Effector CD4-positive, alpha-beta T cell (primary cell): ENCODE measurements at places on chromosomes 2 and 18.

DNA sequence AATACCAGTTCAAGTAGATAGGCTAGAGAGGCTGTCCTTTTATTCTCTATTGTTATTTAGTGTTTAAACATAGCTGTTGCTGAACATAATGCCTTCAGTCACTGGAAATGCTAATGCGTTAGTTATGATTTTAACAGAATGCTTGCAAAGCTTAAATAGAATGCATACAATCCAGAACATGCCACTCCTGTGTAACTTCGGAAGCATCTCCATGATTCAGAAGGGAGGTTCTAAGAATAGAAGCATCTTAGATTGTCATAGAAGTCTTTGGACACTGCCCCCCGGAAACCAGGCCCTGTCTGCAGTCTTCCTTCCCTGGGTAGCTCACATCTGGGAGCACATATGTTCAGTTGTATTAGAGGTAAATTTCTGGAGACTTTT lies 73.2 kb downstream of the ZNF532 start:
- DNase-seq = no peak

DNA sequence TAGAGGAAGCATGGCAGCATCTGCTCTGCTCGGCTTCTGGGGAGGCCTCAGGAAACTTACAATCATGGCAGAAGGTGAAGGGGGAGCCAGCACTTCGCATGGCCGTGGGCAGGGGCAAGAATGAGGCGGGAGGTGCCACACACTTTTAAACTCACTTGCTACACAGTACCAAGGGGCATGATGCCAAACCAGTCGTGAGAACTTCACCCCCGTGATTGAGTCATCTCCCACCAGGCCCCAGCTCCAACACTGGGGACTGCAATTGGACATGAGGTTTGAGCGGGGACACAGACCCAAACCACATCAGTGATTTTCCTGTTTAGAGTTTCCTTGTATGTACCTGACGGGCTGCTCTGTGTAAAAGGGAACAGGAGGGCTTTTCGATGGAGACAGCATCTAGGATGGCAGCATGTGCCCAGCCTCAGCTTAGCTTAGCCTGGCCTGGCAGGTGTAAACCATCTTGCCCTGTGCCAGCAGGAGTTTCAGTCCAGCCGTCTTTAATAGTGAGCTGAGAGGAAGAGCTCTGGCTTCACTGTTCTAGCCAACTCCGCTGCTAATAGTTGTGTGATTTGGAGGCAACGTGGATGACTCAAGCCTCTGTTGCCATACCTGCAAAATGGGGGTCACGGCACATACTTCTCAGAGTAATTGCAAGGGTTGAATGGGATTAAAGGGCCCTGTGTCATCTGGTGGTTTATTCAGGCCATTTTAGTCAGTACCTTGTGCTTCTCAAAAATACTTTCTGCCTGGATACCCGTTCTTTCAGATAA lies 101.8 kb downstream of the ASAP2 start:
- no peak for DNase-seq

GRCh38 chr2:96839293-96839874 lies 4.4 kb downstream of the ANKRD23 start:
- DNase-seq = peak; percentile 65

GRCh38 chr18:69936191-69936558 lies 11.5 kb downstream of the CD226 start:
- no peak for DNase-seq

- DNase-seq = no peak
These were observed 267.7 kb downstream of the GLI2 start for GRCh38 chr2:121003391-121003790.

DNA sequence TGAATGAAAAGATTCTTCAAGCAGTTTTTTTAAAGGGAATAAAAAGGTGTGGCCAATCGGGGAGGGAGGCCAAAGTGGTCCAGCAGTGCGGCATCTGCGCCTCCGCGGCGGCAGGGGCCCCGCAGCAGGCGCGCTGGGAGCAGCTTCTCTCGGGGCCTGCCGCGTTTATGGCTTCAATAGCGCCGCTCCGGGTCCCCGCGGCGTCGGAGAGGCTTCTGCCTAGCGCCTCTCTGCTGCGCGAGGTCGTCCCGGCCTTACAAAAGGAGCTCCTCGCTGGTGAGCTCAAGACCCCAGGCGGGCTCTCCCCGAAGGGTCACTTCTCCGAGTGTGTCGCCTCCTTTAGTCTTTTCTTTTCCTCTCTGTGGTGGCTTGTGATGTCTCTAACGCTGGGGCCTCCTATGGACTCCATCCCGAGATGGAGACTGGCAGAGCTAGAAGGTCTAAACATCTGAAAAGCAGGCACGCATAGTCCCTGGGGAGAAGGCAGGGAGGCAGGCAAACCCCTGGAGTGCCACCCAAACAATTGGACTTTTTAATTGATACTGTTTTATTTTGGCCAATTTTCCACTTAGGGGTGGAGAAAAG lies 67.1 kb downstream of the SUMO1 start:
- no peak for DNase-seq

- DNase-seq = no peak
These were observed 454.7 kb downstream of the CBLN2 start for GRCh38 chr18:72089432-72089831.
